NCI-H774 (cell line): ENCODE measurements at places on chromosomes 4 and X.

DNA sequence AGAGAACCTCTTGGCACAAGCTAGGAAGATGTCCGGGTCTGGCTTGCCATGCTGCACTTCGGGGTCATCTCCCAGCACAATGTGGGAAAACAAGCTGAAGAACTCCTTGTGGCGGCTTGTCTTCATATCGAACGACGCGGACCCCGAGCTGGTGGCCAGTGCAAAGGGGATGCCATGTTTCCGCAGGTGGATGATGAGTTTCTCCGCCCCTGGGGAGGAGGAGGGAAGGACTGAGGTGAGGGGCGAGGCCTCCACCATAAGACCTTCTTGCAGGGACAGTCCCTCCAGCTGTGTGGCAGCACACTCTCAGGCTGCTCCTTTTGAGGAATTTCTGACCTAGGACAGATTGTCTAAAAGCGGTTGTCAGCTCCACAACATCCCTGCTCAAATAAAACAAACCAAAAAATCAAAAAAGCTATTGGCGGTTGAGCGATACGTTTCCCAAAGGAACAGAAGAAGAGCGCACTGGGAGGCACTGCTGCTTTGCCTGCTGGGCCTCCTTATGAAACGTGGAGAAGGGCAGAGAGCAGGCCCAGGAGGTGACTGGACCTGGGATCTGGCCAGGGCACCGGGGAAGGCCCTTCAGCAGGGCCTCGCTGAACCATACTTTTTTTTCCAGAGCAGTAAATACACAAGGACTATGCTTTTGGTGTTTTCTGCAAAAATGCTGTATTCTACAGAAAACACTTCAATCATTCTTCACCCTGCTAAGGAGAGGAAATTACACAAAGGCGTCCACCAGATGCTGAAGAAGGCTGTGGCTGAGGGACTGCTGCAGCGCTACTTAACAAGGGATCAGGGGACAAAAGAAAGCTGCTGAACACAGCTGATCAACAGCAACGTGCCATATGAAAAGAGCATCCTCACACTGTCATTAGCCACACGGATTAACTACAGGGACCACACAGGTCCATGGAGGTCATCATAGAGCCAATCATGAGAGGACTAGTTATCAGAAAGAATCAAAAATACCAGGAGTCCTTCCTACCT is 70.0 kb upstream of the STS start:
- DNase-seq, result no peak

GRCh38 chr4:41212616-41213203 is 1.6 kb downstream of the APBB2 start:
- DNase-seq, result peak; percentile 22

GRCh38 chr4:99352602-99353537 is at the start of gene ADH1C:
Gene ADH1C (minus strand): TSS chr4:99352746. CDS start chr4:99352675, 71 bp downstream.
- DNase-seq, result no peak

DNA sequence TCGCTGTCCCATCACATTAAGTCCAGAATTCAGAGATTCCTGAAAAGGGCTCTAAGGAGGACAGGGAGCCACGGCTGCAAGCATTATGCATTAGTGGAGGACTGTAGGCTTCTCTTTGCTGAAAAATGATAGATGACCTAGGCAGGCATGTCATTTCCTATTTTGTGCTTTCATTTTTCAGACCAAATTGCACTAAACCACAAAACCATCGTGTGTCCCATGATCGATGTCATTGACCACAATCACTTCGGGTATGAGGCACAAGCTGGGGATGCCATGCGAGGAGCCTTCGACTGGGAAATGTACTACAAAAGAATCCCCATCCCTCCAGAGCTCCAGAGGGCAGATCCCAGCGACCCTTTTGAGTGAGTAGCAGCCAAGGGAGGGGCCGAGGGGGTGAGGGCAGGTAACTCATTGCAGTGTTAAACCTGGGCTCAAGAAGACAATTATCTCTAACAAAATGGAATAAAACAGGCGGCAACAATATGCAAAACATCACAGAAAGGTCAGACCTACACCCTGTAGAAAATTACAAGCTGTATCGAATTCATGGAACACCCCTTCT is 355.2 kb upstream of the GALNT7 start:
- DNase-seq, result no peak

- no peak for DNase-seq
Measured at GRCh38 chr4:169293343-169294176, 22.8 kb upstream of the SH3RF1 start.
